ENCODE measurements at places on chromosomes 5 and 9. TPM values are rescaled to one million over a fixed set of nuclear protein-coding genes. Genes with fewer than 3 reads are reported as not detected.

DNA sequence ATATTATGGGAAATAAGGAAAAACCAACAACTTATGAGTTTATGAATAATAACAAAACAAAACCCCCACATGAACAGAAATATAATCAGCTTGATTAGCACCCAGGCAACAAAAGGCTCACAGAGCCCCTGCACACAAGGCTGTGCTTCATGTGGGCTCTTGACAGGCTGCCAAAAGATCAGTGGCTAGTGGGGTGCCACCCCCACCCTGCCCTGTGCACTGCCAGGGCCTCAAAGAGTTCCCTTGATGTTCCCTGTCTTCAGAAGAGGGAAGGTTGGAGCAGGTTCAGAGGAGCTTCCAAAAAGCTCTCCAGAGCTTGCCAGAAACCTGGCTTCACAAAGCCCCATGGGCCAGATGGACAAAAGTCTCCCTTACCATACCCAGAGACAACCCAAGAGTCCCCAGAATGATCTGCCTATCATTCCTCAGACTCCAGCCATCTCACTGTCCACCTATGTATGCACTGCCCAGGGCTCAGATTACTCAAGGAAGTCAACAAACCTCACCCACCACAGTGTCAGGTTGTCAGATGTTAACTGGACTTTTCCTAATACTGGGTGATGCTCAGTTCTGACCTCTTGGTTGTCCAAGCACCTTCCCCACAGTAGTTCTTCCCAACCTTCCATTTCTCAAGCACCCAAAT is 87.5 kb downstream of the SIL1 start:
- no peaks in the 10 kb centered on the region for H3K27me3 ChIP-seq
- DNase-seq = no peak
- no peak overlapping the region for H3K27ac ChIP-seq
- H3K4me1 ChIP-seq = peaks cover 4% of the 10 kb centered on the region
- H3K36me3 ChIP-seq = no peaks in the 10 kb centered on the region
- H3K4me3 ChIP-seq = no peak overlapping the region

DNA sequence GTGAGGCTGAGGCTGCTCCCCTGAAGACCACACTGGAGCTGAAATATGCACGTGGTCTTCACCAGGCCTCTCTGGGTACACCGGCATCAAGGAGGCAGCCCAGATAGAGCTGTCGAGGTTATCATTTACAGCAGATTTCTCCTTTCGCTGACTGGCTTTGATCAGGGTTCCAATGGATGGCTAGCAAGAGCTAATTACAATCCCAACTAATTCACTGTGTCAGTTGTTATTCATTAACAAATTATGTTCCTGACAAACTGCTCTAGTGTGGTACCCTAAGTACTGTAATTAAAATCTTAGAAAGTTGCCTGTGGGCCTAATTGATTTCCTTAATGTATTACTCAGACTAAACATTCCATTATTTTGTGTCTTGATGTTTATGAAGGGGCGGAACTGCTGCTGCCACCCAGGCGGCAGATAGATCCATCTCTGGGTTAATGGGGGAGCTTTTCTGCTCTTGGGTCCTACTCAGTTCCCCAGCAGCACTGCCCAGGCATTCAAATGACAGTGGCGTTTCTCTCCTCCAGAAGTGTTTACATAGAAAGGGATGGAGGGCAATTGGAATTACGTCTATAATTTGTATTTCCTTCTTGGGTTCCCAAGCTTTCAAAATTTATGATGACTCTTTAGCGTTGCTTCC is 71.7 kb upstream of the RAD23B start:
- no peak overlapping the region for H3K4me3 ChIP-seq
- H3K27me3 ChIP-seq = no peaks in the 10 kb centered on the region
- DNase-seq = no peak
- no peak overlapping the region for H3K27ac ChIP-seq
- H3K4me1 ChIP-seq = peaks cover 10% of the 10 kb centered on the region
- no peaks in the 10 kb centered on the region for H3K36me3 ChIP-seq

DNA sequence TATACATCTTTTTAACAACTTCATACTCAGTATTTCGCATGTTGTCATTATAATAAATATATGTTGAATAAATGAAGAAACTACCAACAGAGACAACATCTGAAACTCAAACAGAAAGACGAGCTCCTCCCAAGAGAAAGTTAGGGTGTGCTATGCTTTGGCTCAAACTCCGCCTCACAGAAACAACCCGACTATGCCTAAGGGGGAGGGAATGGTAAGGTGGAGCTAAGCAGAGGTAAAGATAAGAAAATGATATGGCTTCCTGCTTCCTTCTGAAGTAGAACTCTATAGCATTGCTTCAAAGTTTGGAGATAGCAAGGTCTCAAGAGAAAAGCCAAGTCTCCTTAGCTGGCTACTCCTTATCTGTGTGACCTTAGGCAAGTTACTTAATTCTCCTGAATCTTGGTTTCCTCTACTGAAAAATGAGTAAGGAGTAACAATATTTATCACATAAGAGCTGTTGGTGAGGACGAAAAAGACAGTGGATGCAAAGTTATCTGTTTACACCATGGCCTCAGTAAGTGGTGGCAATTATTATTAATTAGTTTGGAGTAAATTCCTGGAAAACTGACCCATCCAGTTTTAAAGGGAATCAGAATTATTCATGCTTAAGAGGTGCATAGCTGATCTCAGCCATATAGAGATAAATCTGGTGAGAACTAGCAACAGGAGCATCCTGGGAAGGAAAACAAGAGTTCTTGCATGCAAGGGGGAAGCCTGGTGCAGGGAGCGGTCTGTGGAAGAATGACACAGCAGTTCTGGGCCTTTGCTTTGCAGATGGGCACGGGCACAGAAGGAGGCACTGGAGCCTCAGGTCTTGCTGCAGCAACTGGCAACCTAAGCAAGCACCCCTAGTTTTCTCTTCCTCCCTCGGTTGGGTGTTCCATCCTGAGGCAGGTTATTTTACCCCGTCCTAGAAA is 73.3 kb downstream of the GLIS3 start:
- no peak for DNase-seq
- no peaks in the 10 kb centered on the region for H3K36me3 ChIP-seq
- peaks cover 13% of the 10 kb centered on the region for H3K4me1 ChIP-seq
- H3K27ac ChIP-seq = no peak overlapping the region
- no peak overlapping the region for H3K4me3 ChIP-seq
- no peaks in the 10 kb centered on the region for H3K27me3 ChIP-seq

GRCh38 chr5:60020457-60020856 is 126.9 kb upstream of the PDE4D start:
- no peak overlapping the region for H3K4me3 ChIP-seq
- H3K4me1 ChIP-seq = no peaks in the 10 kb centered on the region
- H3K27me3 ChIP-seq = no peaks in the 10 kb centered on the region
- H3K27ac ChIP-seq = no peak overlapping the region
- no peak for DNase-seq

DNA sequence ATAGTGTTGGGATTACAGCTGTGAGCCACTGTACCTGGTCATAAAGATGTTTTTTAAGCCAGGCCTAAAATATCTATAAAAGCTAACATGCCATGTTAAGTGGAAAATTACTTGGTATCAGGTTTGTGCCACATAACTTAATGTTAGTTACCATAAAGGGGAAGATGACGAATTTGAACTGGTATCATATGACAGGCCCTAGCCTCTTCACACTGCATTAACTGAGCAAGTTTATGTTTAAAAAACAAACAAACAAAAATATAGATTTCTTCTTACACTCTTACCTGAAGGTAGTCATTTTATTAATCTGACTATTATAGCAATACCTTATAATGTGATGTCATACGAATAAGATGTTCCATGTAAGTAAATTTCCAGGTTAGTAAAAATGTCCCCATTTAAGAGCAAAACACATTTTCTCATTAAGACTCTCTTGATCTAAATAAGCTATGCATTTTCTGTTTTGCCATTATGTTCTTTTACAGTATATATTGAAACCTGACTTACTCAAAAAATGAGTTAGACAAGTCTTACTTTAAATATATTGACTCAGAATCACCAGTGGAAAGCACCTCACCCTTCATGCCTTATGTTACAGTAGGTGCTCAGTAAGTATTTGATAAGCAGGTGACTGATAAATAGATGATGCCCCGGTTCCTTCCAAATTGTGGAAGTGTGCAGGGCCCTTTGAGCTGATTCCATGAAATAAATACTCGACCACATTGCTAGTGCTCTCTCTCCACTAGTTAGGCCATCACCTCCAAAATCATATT is 125.4 kb downstream of the CDC42SE2 start:
- no peaks in the 10 kb centered on the region for H3K4me1 ChIP-seq
- no peaks in the 10 kb centered on the region for H3K27me3 ChIP-seq
- H3K36me3 ChIP-seq = peaks cover 2% of the 10 kb centered on the region
- H3K4me3 ChIP-seq = no peak overlapping the region
- no peak overlapping the region for H3K27ac ChIP-seq

DNA sequence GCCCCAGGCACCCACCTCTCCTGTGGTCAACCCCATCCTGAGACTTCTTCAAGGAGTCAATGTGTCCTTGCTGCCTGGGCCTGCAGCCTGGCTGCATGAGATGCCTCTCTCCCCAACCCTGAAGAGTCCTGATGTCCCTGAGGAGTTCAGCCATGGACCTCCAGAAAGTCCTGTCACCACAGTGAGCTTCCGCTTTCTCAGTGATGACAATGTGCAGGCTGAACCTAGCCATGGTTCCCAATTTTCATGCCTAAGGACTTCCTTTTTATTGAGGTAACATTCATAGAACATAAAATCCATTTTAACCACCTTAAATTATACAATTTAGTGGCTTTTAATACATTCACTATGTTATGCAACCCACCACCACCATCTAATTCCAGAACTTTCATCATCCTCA is 29.1 kb downstream of the DAP start:
- peaks cover 4% of the 10 kb centered on the region for H3K4me1 ChIP-seq
- H3K4me3 ChIP-seq = no peak overlapping the region
- no peak overlapping the region for H3K27ac ChIP-seq
- H3K36me3 ChIP-seq = peaks cover 5% of the 10 kb centered on the region
- H3K27me3 ChIP-seq = no peaks in the 10 kb centered on the region

DNA sequence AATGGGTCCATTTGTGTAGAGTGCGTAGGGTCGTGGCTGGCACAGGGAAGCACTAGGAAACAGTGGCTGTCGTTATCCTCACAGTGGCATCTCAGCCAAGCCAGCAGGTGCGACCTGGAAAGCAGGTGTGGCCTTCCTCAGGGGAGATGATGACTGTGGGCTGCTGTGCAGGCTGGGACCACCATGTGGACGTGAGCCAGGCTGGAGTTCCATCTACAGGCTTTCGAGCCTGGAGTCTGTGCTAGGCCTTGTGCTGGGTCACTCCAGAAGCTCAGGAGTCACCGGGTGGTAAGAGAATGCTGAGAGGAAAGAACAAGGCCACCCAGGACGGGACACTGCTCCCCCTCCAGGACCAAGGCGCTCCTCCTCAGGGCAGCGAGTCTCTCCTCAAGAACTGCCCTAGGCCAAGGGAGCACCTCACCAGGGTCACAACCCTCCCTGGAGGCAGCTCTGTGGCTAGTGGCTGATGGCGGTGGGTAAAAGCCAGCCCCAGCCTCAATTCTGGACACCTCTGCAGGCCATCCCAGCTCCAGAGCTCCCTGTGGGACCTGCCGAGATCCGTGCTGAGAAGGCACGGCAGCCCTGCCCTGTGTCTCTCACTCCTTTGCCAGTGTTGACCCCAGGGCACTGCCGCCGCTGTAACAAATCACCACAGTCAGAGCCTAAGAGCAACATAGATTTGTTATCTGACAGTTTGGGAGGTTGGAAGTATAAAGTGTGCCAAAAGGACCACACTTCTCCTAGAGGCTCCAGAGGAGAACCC is 36.0 kb downstream of the WHRN start:
- DNase-seq = no peak
- no peak overlapping the region for H3K4me3 ChIP-seq
- no peak overlapping the region for H3K27ac ChIP-seq
- H3K27me3 ChIP-seq = peaks cover 3% of the 10 kb centered on the region
- H3K36me3 ChIP-seq = no peaks in the 10 kb centered on the region

DNA sequence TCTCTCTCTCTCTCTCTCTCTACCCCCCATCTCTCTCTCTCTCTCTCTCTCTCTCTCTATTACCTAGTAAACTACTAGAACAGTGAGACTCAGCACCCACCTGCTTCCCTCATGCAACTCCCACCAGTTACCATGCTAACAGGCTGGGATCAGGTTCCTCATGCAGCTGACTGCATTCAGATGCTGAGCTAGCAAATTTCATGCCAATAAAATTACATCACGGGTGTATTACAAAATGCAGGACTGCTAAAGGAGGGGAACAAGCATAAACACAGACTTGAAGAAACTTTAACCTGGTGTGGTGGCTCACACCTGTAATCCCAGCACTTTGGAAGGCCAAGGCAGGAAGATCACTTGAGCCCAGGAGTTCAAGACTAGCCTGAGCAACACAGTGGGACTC is 76.0 kb downstream of the CEMIP2 start:
- DNase-seq = peak; percentile 80
- H3K36me3 ChIP-seq = peaks cover 2% of the 10 kb centered on the region
- no peaks in the 10 kb centered on the region for H3K4me1 ChIP-seq
- no peaks in the 10 kb centered on the region for H3K27me3 ChIP-seq

GRCh38 chr9:23611869-23612268 is 214.2 kb downstream of the ELAVL2 start:
- H3K27me3 ChIP-seq = no peaks in the 10 kb centered on the region
- H3K36me3 ChIP-seq = no peaks in the 10 kb centered on the region
- H3K4me3 ChIP-seq = no peak overlapping the region
- H3K4me1 ChIP-seq = no peaks in the 10 kb centered on the region

- no peaks in the 10 kb centered on the region for H3K27me3 ChIP-seq
- peaks cover 1% of the 10 kb centered on the region for H3K36me3 ChIP-seq
- peaks cover 5% of the 10 kb centered on the region for H3K4me1 ChIP-seq
- no peak for DNase-seq
- no peak overlapping the region for H3K27ac ChIP-seq
- no peak overlapping the region for H3K4me3 ChIP-seq
Measured at GRCh38 chr9:105511446-105511845, 46.5 kb upstream of the FKTN start.

GRCh38 chr5:131630963-131631350 is 4.1 kb downstream of the RAPGEF6 start:
- no peaks in the 10 kb centered on the region for H3K27me3 ChIP-seq
- H3K4me1 ChIP-seq = peaks cover 4% of the 10 kb centered on the region
- no peak overlapping the region for H3K4me3 ChIP-seq
- peak overlapping the region; percentile 37 for H3K27ac ChIP-seq
- no peak for DNase-seq
- H3K36me3 ChIP-seq = no peaks in the 10 kb centered on the region

TAF11L5 gene
- not detected for total RNA-seq

MZB1 gene
- not detected for total RNA-seq

PLEKHG4B gene
- not detected for total RNA-seq

NRARP gene
- not detected for total RNA-seq

CDH10 gene
- total RNA-seq = under 0.01 TPM

RNF38 gene
- total RNA-seq = 8.9 TPM

PCDHA12 gene
- total RNA-seq = 0.50 TPM

POLE3 gene
- total RNA-seq = 17.3 TPM

CDO1 gene
- total RNA-seq = 6.9 TPM

GAPT gene
- total RNA-seq = not detected

Data from fibroblast of lung (primary cell).